Activated CD4-positive, alpha-beta memory T cell treated with anti-CD3 and anti-CD28 coated beads, Interleukin-2, amount 10 ng/mL, durations not matched to agents 7 days and 5 days (primary cell): ENCODE measurements at places on chromosomes 2 and 18. TPM values are rescaled to one million over a fixed set of nuclear protein-coding genes. Genes with fewer than 3 reads are reported as not detected.

Gene DOK6
- total RNA-seq, result not detected

Gene GPR35
- total RNA-seq, result 5.2 TPM

Gene SERPINB10
- total RNA-seq, result not detected

Gene VWC2L
- total RNA-seq, result not detected

Gene ASIC4
- not detected for total RNA-seq

Gene POMC
- total RNA-seq, result 3.0 TPM

Gene SULT1C2
- total RNA-seq, result not detected

Gene ACP1
- total RNA-seq, result 98.3 TPM

Gene SERPINB3
- total RNA-seq, result not detected

Gene IL1R1
- 1.5 TPM for total RNA-seq

Gene RGPD8
- 7.9 TPM for total RNA-seq

Gene LIPG
- not detected for total RNA-seq

Gene DPYSL5
- not detected for total RNA-seq

Gene MATN3
- not detected for total RNA-seq

Gene CYS1
- total RNA-seq, result 0.40 TPM

Gene WDR33
- total RNA-seq, result 65.1 TPM

Gene KCTD18
- 17.5 TPM for total RNA-seq

Gene AQP12A
- not detected for total RNA-seq

Gene GALR1
- total RNA-seq, result not detected

Gene TRAPPC8
- total RNA-seq, result 40.1 TPM

Gene CPO
- not detected for total RNA-seq

Gene PJVK
- total RNA-seq, result 0.91 TPM

Gene SCN1A
- not detected for total RNA-seq

Gene INHBB
- total RNA-seq, result not detected

Gene LYG2
- not detected for total RNA-seq

Gene CELF4
- total RNA-seq, result not detected

Gene MEMO1
- total RNA-seq, result 41.5 TPM

Gene CLIP4
- 31.7 TPM for total RNA-seq
